ENCODE measurements at places on chromosomes 3 and 15. TPM values are rescaled to one million over a fixed set of nuclear protein-coding genes. Genes with fewer than 3 reads are reported as not detected.

GRCh38 chr3:136645915-136646314, 106.3 kb downstream of the STAG1 start:
- no peak for DNase-seq
- H3K36me3 ChIP-seq = 0 out of 2 replicates have a peak, but pooled peaks cover 1% of the 10 kb centered on the region
- H3K27ac ChIP-seq = no peak overlapping the region
- no peak overlapping the region for H3K4me3 ChIP-seq
- H3K4me1 ChIP-seq = no peaks in the 10 kb centered on the region

IMPG2 gene
- 0.18 TPM for total RNA-seq

DNA sequence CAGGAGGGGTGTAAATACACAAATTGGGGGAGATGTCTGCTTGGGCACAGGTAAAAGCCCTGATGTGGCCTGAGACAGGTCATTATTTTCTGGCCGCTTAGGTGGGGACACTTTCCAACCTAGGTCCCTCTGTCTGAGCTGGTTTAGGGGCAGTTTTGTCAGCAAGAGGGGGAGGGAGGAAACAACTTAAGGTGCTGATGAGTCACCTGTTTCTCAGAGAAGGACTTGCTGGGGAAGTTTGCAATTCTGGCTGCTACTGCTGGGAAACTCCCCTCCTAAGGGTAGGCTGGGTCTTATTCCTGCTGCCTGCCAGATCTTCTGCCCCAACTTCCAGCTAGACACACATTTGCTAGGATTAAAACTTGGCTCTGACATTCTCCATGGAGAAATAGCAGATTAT, 4.8 kb upstream of the RHOV start:
- no peaks in the 10 kb centered on the region for H3K4me1 ChIP-seq
- no peak overlapping the region for H3K27ac ChIP-seq
- no peaks in the 10 kb centered on the region for H3K27me3 ChIP-seq
- no peak overlapping the region for H3K4me3 ChIP-seq
- peak; percentile 70 for DNase-seq

TM4SF4 gene
- 1.6 TPM for total RNA-seq

C2CD4A gene
- not detected for total RNA-seq

All from IMR-90 (cell line).